ENCODE measurements at places on chromosomes 2 and 18.

DNA sequence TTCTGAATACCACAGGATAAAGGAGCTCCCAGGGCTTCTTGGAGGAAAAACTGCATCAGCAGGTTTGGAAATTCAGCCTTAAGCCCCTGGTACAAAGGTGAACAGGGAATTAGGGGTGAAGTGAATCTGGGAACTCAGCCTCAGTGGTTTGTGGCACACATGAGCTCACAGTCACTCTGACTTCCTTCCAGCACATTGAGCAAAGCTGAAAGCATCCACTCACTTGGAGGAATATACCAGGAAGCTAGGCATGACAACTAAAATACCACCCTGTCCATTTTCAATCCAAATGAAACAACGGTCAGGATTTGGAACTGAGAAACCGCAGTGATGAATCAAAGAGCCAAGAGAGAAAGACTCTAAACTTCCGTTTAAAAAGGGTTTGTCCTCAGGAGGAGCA, 216.1 kb downstream of the ICOS start:
- no peak for DNase-seq

- DNase-seq = no peak
Observed at GRCh38 chr2:20421336-20421987, 25.4 kb upstream of the RHOB start.

DNA sequence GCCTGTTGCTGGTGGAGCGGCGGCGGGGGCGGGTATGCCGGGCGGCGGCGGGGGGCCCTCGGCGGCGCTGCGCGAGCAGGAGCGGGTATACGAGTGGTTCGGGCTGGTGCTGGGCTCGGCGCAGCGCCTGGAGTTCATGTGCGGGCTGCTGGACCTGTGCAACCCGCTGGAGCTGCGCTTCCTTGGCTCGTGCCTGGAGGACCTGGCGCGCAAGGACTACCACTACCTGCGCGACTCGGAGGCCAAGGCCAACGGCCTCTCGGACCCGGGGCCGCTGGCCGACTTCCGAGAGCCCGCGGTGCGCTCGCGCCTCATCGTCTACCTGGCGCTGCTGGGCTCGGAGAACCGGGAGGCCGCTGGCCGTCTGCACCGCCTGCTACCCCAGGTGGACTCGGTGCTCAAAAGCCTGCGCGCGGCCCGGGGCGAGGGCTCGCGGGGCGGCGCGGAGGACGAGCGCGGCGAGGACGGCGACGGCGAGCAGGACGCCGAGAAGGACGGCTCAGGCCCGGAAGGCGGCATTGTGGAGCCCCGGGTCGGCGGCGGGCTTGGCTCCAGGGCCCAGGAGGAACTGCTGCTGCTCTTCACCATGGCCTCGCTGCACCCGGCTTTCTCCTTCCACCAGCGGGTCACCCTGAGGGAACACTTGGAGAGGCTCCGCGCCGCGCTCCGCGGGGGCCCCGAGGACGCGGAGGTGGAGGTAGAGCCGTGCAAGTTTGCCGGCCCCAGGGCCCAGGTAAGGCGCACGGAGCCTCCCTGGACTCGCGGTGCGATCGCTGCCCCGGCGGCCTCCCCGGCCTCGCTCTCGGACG, 1.0 kb downstream of the ZCCHC2 start:
- peak; percentile 64 for DNase-seq

DNA sequence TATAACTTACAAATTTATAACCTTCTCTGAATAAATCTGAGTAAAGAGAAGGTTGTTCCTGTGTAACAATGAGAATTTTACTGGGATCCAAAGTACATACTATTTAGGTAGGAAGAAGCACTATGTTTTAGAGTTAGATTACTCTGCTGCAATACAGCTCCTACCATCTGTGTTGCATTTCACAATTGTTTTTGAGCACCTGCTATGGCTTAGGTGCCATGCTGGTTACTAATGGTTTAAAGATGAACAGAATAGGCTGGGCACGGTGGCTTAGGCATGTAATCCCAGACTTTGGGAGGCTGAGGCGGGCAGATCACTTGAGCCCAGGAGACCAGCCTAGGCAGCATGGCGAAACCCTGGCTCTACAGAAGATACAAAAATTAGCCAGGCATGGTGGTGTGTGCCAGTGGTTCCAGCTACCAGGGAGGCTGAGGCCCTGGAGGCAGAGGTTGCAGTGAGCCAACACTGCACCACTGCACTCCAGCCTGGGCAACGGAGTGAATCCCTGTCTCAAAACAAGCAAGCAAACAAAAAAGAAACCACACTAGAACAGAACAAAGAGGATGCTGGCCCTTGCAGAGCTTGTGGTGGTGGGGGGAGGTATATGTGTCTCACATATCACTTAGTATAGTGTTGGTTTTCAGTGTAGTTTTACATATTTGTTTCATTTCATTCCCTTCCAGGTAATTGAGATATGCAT, 56.7 kb downstream of the SPTBN1 start:
- DNase-seq = no peak

DNA sequence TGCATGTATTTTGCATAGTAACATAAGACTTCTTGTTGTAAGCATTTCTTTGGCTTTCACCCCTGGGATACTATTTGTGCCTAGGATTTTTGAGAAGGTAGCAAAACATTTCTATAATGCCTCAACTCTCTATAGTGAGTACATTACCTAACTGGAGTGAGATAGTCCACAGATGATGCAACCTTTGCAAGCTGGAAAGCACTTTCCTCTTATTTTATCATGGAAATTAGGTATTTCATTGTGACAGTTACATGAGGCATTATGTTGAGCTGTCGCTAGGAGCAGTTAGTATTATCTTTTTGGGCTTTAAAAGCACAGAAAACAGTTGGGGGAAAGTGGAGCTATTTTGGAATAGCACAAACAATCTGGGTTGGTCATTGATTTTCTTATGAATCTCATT, 786.2 kb downstream of the DCC start:
- DNase-seq = no peak

- DNase-seq = no peak
Observed at GRCh38 chr2:188434018-188434417, 142.3 kb downstream of the GULP1 start.

DNA sequence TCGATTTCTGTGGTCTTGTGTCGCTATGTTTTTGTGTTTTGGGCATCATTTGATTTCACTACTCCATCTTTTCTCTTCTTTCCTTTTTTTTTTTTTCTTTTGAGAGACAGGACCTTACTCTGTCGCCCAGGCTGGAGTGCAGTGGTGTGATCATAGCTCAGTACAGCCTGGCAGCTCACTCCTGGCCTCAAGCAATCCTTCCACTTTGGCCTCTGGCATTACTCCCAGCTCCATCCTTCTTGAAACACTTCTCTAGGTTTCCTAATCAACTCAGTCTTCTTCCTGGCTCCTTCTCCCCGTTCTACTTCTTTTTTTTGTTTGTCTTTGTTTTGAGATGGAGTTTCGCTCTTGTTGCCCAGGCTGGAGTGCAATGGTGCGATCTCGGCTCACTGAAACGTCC, 26.5 kb downstream of the TCF23 start:
- DNase-seq = no peak

GRCh38 chr2:64845273-64845905, 143.8 kb upstream of the SLC1A4 start:
- no peak for DNase-seq

GRCh38 chr18:24388957-24389356, 8.7 kb downstream of the OSBPL1A start:
- no peak for DNase-seq

DNA sequence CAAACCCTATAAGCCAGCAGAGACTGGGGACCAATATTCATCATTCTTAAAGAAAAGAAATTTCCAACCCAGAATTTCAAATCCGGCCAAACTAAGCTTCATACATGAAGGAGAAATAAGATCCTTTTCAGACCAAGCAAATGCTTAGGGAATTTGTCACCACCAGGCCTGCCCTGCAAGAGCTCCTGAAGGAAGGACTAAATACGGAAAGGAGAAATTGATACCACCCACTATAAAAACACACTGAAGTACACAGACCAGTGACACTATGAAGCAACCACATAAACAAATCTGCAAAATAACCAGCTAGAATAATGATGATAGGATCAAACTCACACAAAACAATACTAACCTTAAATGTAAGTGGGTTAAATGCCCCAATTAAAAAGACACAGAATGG, 22.4 kb downstream of the NPHP1 start:
- DNase-seq = no peak

- no peak for DNase-seq
Observed at GRCh38 chr2:151262629-151263028, 966 bp upstream of the RBM43 start.

DNA sequence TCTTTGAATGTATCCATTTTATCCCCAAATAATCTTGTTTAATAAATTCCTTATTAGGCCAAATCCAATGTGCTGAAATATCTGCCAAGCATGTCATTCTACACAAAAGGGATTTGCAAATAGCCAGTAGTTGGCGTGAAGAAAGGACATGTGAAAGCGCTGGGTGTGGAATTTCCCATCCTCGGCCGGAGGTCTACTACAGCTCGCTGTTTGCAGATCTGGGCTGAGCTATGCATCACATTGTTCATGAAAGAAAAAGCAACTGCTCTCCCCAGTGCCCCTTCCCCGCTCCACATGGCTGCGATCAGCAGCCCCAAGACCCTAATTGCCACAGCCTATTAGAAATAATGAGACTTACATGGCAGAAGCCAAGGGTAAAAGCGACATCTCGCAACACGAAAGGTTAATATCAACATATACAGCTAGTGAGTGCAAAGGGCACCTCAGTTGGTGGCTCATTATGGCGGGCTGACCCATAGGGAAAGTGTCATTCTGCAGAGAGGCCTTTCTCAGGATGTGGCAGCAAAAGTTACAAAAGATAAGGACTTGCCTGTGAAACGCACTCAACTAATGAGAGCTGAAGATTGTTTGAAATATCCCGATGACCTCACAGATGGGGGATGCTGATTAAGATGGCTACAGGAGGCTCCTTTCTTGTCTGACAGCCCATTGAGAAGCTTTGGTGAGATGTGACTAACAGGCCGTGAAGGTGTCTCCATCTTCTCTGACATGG, 126.9 kb upstream of the CYP1B1 start:
- DNase-seq = no peak

GRCh38 chr2:171568089-171568488, 45.8 kb downstream of the CYBRD1 start:
- no peak for DNase-seq

DNA sequence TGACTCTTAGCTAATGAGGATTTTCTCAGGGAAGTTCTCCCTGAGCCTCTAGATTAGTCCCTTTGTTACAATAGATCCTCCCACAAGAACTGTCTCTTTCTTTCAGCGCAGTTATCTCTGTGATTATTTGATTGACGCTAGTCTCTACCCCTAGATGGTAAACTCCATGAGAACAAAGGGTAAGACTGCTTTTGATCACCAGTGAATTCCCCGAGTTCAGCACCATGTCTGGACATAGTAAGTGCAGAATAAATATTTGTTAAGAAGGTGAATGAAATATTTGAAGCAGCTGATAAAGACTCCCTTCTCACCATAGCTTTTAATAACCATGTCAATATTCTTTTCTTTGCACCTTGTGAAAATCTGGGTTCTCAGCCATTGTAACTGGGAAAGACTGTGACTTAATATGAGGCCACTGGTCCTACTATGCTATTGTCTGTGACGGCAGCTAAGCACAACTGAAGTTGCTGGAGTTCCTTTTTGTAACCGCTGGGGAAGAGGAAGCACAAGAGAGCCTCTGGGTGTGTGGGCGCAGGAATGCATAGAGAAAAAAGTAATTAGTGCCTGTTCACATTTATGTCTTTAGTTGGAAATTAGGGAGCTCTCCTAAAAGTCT, 214.7 kb downstream of the TGIF1 start:
- DNase-seq = no peak

DNA sequence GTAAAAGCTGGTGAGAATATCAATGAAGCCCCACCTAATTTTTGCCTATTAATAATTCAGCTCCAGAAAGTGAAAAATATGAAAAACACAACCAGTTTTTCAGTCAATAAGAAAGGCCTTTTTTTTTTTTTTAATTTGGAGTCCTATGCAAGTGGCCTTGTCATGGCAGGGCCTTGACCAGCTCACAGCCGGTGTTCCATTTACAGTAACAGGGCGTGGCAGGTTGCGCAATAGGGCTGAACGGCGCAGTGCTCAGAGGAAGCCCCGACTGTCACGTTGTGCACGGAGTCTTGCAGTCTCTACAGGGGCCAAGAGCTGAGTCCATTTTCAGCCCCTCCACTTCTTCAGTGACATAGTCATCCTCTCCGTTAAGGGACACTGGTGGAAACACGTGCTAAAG, 184.1 kb upstream of the FN1 start:
- DNase-seq = no peak

- no peak for DNase-seq
Observed at GRCh38 chr18:3649135-3649632, 199.2 kb downstream of the TGIF1 start.

- DNase-seq = no peak
Observed at GRCh38 chr2:109168716-109169115, 39.7 kb downstream of the SH3RF3 start.
